ENCODE measurements at places on chromosomes 7 and 10.

DNA sequence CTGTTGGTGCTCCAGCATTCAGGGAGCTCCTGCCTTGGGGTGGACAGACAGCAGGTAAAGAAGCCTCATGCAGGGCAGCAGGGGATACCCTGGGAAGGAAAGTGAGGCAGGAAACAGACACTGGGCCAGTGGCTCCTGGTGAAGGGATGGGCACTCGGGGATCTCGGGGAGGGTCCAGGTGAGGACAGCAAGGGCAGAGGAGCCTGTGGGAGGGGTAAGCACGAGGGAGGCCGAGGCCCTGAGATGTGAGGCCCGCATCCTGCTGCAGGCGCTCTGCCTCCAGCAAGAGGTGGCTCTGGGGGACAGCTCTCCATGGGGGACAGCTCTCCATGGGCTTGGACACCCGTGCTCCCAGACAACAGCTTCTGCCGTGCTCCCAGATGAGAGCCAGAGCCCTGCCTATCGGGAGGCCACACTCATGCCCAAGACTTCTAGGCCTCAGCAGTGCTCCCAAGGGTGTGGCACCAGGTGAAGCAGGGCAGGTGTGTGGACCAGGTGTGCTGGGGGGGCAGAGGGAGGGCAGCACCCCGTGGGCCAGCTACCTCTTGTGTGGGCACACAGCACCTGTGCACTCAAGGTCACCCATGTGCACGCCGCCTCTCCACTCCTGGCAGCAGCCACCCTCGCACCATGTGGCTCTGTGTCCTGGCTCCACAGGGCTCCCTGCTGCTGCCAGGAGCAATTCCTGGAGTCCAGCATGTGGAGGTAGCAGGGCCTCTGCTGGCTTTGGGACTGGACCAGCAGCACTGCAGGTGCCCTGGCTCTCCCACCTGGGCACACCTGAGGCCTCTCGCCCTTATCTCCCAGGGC, 93.6 kb upstream of the INSIG1 start:
- DNase-seq = no peak

DNA sequence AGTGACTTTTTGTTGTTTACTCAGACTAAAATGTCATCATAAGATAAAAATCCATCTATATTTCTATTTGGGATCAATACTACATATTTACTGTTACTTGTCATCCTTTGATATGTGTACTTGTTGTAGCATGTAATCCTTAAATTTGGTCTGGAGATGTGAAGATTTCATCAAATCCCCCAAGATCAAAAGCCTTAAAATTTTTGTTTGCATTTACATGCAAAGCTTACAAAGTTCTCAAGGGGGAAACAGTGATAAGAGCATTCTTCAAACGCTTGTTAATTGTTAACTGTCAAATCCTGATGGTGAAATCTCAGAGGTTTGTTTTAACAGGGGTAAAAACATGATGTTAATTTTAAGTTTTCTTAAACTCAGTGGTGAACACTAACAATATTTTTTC, 84.9 kb upstream of the SKAP2 start:
- DNase-seq = no peak

DNA sequence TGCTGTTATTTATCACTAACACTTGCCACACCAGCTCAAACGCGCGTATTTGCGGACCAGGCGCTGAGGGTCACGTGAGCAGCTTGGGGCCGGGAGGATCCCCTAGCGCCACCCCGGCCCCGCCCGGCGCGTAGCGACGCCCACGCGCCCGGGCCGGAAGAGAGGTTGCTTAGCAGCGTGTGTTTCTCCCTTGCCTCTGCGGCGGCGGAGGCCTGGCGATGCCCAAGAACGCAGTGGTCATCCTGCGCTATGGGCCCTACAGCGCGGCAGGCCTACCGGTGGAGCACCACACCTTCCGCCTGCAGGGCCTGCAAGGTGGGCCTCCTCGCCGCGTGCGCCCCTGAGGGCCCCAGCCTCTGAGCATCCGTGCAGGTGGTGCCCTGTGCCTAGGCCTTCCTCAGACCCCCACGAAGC, at the start of gene C10orf53:
Gene C10orf53 (plus strand): TSS at position 172 of the 414 bp plus-strand sequence. CDS start 47 bp downstream, at position 219.
- no peak for DNase-seq

DNA sequence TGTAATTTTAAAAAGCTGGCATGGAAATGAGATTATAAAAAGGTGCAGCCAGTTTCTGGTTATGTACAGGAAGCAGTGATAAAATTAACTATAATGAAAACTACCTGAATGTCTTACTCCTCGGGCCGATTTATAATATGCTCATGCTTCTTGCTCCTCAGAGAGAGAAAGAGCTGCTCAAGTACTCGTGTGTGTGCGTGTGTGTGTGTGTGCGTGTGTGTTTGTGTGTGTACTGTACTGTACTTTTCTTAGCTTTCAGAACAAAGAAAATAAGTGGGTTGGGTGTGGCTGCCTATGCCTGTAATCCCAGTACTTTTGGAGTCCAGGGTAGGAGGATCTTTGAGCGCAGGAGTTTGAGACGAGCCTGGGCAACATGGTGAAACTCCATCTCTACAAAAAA, 96.6 kb upstream of the NMT2 start:
- DNase-seq = no peak

- DNase-seq = no peak
These were observed 115.1 kb downstream of the GNAI1 start for GRCh38 chr7:80249619-80250295.

DNA sequence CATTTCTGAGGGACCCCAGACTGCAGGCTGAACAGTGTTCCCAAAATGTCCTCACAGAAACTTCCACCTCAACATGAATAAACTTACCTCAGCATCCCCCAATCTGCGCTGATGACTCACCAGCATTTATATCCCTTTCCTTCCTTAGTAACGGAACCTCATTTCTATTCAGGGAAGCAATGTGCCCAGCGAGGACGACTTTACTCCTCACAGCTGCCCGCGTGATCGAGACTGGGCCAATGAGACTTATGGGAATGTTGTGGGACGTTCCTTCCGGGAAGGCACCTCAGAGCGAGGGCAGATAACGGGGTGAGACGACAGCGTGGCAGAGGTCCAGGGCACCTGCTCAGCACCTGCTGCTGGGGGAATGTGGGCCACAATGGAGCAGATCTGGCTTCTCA, 73.1 kb upstream of the CAMK2B start:
- DNase-seq = no peak

GRCh38 chr10:110224992-110225391, 17.6 kb downstream of the MXI1 start:
- no peak for DNase-seq

GRCh38 chr7:82235713-82236112, 207.9 kb downstream of the CACNA2D1 start:
- DNase-seq = no peak

DNA sequence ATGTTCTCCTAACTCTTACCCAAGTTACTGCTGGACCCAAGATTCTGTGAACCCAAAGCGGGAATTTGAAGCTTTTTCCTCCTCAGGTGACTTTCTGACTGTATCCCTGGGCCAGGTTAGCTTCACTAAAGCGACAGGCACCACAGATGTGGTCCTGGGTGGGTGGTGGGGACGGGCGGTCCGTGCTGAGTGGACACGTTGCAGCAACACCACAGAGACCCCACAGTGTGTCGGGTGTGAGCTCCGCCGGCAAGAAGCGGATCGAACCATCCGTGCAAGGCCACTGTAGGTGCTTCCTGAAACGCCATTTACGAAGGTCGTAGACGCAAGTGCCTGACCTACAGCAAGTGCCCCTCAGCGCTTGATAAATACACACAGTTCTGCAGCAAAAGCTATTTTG, 325.9 kb downstream of the ADARB2 start:
- DNase-seq = no peak

GRCh38 chr7:95476904-95477594, 8.7 kb upstream of the ASB4 start:
- peak; percentile 16 for DNase-seq

- DNase-seq = no peak
These were observed 7.4 kb downstream of the SH3PXD2A start for GRCh38 chr10:103847909-103848468.

GRCh38 chr10:3065622-3066021, 1.7 kb upstream of the PFKP start:
- no peak for DNase-seq

GRCh38 chr10:112195224-112195623, 11.7 kb upstream of the GPAM start:
- DNase-seq = no peak

DNA sequence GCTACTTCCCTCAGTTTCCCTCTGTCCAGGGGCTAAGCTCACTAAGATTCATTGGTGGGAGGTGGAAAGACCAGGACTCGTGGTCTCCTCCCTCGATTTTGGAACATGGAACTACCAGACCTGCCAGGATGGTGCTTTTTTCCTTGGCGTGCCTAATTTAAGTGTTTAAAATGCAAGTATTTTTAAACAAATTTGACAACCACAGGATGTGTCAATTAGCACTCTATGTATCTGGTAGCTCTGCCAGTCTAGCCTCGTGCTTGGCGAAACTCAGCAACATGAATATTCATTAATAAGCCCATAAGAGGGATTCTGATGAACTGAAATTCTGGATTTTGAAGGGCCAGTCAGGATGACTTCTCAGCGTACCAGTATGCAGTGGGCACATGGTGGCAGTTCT, 145.0 kb upstream of the PRR15 start:
- DNase-seq = no peak

- DNase-seq = no peak
These were observed 89.3 kb downstream of the MLLT10 start for GRCh38 chr10:21623291-21623690.

DNA sequence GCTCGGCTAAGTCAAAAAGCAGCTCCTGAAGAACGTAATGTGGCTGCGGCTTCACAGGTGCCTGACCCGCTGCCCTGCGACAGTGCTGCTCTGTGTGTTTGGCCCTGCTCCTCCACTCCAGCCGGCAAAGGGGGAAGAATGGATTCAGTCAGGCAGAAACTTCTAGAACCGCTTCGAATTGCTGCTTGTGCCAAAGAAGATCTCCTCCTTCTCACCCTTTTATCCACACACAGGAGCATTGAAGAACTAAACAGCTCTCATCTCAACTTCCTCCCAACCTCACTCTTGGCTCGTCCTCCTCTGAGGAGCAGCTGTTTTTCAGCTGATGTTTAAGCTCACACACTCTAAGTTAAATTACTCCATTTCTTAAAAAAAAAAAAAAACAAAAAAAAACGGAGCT, 651.4 kb downstream of the INHBA start:
- no peak for DNase-seq

DNA sequence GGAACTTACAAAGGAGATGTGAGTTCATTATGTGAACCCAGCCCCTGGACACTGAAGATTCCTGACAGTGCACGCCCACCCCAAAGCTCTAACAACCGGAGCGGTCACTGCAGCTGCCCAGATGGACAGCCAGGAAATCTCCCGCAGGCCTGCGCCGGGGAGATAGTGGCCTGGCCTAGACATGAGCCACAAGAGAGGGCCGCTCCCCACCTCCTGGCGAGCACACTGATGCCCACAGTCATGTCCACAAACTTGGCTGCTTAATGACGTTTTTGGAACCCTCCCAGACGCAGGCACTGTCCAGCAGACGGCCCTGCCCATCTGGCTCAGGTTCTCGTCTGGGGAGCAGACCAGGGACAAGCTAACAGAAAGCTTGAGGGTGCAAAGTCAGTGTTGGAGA, 34.2 kb downstream of the TCERG1L start:
- no peak for DNase-seq

Data from activated CD4-positive, alpha-beta T cell treated with anti-CD3 and anti-CD28 coated beads, Interleukin-2, amount 50 U/mL, for 4 hours (primary cell).